ENCODE measurements at places on chromosomes 7 and 10.

GRCh38 chr10:81031774-81032173, 494.1 kb downstream of the SH2D4B start:
- DNase-seq: no peak

- DNase-seq: peak; percentile 88
Observed at GRCh38 chr10:71773221-71773971, at the start of gene VSIR. TSS of gene VSIR (minus strand) at chr10:71773520. CDS start at chr10:71773439, 81 bp downstream.

DNA sequence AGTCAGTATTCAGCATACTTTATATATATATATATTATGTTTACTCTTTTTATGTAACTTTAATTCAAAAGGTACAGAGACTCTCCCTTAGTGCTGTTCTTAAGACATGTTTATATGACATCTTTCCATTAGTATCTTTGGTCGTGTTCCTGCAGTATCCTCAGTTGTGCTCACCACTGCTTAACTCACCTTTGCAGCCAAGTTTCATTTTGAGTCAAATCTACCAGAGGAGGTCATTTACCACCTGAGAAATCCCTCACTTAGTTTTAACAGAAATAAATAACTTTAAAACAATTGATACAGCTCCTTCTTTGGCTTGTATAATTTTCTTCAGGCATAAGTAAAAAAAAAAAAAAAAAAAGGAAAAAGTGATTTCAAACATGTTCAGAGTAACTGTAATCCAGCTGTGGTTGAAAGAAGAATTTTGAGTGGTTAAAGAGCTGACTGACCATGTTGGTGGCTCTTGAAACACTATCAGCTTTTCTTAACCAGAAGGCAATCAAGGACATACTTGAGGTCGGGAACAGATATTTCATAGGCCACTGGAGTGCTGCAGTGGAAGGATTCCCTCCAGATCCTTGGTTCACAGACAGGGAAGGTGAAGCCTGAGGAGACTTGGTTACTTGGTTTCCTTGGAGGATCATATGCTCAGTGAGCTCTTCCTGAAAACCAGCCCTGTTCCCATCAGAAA, 116.8 kb downstream of the AUTS2 start:
- no peak for DNase-seq

GRCh38 chr10:79494871-79495705, 17.2 kb upstream of the EIF5AL1 start:
- DNase-seq: no peak

DNA sequence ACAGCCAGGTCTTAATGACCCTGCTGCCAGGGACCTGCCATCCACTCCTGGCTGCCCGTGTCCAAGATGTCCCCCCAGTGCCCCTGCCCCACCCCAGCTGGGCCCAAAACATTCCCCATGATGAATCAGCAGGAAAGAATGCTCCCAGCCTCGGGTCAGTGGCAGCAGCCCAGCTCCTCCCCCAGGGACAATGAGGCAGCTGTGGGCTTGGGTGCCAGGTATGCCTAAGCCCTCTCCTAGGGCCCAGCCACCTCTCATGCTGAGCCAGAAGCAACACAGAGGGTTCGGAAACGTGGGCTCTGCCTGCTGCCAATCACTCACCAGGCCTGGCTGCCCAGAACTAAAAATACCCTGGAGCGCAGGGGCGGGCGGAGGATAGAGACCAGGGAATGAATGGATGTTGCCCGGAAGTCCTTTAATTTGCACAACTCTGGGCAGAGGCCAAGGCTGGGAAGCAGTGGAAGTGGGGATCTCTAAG, 1.5 kb upstream of the LOXL4 start:
- no peak for DNase-seq

DNA sequence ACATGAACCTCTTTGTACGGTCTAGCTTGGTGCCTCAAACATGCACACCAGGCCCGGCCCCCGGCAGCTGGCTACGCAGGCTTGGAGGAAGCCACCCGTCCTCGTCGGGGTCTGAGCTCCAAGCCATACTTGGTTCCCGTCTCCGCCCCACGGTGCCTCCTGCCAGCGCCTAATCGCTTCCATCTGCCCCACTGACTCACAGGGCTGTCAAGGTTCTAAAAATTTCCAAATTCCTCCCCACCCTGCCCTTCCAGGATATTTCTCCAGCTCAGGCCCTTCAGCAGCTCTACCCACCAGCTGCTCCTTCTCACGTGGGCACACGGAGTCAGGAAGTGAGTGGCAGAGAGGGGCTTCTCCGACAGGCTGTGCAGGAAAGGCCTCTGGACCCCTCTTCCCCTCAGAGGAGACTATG, 38.8 kb downstream of the TMEM270 start:
- DNase-seq: no peak
